Stimulated activated CD4-positive, alpha-beta T cell treated with anti-CD3 and anti-CD28 coated beads, TNF-alpha, amount 100 ng/mL, for 1 hour (primary cell): ENCODE measurements at places on chromosomes 16 and 17.

GRCh38 chr17:50420419-50421112, 5.5 kb upstream of the ACSF2 start:
- no peak for DNase-seq

DNA sequence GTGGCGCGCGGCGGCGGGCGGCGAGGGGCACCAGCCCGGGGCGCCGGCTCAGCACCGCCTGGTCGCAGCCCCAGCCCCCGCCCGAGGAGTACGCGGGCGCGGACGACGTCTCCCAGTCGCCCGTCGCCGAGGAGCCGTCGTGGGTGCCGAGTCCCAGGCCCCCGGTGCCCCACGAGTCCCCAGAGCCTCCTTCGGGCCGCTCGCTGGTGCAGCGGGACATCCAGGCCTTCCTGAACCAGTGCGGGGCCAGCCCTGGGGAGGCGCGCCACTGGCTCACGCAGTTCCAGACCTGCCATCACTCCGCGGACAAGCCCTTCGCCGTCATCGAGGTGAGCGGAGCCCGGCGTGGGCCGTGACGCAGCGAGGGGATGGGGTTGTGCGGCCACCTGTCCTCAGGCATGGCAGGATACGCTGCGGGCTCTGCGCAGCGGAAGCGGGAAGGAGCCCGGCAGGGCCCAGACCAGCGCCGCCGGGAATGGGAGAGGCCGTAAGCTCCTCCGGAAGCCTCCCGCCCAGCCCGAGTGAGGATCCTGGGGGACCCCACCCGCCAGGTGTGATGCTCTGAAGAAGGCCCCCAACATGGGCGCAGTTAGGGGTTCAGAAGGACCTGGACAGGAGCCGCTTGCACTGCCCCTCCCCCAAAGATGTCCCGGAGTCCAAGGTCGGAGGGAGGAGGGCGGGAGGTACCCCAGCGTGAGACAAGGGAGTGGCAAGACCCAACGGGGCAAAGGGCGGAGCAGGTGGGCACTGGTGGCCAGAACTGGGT, 522 bp downstream of the NAGS start:
- DNase-seq = no peak

GRCh38 chr16:53789137-53789536, 85.2 kb downstream of the FTO start:
- no peak for DNase-seq

- DNase-seq = no peak
Observed at GRCh38 chr16:3171181-3171854, 16.7 kb upstream of the OR1F1 start.

DNA sequence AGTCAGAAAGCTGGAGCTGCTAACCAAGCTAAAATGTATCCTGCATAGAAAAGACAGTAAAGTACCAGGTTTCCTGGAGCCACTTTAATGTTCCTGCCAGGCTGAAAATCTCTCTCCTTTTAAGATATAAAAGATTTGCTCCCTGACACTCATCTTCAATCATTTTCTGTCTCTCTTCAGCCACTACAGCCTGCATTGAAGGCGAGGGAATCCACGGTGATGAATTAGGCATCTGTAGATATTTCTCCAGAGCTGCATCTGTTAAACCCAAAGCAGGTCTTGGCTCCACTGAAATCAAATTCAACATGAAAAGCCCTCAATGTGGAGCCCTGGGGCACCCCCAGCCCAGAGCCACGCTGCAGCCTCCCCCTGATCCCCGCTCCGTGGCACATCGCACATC, 94.7 kb upstream of the CRHR1 start:
- DNase-seq = no peak
